ENCODE measurements at places on chromosomes 6 and 20.

GRCh38 chr20:63831646-63831992 is 555 bp upstream of the ZBTB46 start:
- H3K4me3 ChIP-seq, result no peak overlapping the region
- H3K27me3 ChIP-seq, result peaks cover 33% of the 10 kb centered on the region
- H3K36me3 ChIP-seq, result peaks cover 5% of the 10 kb centered on the region
- no peak overlapping the region for H3K27ac ChIP-seq
- DNase-seq, result no peak
- peaks cover 12% of the 10 kb centered on the region for H3K4me1 ChIP-seq

DNA sequence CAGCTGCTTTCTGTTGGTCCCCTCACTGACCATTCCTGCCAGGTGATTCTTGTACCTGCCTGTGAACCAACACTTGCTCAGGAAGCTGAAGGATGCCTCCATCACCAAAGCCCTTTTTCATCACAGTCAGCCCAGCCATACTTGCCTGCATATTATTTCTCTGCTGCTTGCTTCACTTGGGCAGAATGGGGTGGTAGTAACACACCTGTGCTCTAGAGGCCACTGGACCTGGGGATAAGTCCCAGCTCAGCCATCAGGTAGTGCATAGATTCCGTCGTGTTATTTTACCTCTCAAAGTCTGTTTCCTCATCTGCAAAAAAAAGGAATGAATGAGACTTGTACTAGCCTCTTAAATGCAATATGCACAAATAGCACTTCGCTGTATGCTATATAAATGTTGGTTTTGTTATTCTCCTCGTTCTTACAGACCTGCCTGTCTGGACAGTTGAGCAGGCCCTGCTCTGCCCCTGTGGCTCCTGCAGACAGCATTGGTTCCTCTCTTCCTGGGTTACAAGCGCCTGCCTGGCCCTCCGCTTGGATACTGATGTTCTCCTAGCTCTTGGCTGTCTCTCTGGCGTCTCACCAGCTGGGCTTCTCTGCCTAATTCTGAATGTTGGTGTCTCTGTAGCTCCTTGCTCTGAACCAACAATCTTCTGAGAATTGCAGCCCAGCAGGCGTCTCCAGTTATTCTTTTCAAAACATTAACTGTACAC is 151.8 kb downstream of the UNC5CL start:
- no peaks in the 10 kb centered on the region for H3K36me3 ChIP-seq
- H3K27ac ChIP-seq, result no peak overlapping the region
- DNase-seq, result no peak
- H3K4me1 ChIP-seq, result no peaks in the 10 kb centered on the region
- no peak overlapping the region for H3K4me3 ChIP-seq

GRCh38 chr6:36590237-36590636 is 3.9 kb upstream of the SRSF3 start:
- peaks cover 10% of the 10 kb centered on the region for H3K4me1 ChIP-seq
- no peak overlapping the region for H3K4me3 ChIP-seq
- H3K27me3 ChIP-seq, result no peaks in the 10 kb centered on the region

DNA sequence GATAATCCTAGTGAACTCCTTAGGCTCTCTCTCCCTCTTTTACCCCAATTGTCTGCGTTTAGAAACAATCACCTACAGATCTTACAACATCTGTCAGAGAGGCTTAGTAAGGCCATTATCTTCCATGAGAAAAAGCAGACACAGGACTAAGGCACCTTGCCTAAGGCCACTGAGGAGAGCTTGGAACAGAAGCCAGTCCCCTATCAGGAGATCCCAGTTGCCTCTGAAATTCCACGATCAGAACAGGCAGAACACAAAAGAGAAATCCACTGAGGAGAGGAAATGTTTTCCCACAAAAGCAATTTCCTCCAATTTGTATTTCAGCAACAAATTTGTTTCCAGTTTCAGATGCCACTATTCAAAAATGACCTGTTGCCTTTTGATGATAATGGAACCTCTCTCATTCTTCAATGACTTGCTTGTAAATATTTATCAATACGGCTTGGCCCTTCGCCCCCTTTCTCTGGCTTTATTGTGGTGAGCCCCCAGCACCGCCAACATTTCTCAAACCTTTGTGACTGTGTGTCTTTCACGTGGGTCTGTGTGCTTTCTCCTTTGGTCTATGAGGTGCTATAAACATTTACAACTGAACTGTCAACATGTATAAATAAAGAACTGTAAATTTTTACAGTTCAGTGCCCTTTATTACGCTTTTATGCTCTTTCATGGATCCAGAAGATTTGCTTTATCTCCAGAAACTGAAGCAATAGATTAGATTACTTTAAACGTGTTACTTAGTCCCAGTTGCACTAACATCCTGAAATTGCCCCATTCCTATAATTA is 187.8 kb upstream of the PHACTR1 start:
- peaks cover 11% of the 10 kb centered on the region for H3K27me3 ChIP-seq
- no peak for DNase-seq
- H3K4me3 ChIP-seq, result no peak overlapping the region

- H3K36me3 ChIP-seq, result no peaks in the 10 kb centered on the region
- H3K4me3 ChIP-seq, result no peak overlapping the region
- H3K4me1 ChIP-seq, result no peaks in the 10 kb centered on the region
- no peak for DNase-seq
- H3K27me3 ChIP-seq, result peaks cover 14% of the 10 kb centered on the region
- H3K27ac ChIP-seq, result no peak overlapping the region
Observed at GRCh38 chr6:170155464-170156196, 135.2 kb downstream of the DLL1 start.

- peak; percentile 29 for DNase-seq
- peaks cover 32% of the 10 kb centered on the region for H3K27me3 ChIP-seq
- H3K27ac ChIP-seq, result no peak overlapping the region
- H3K4me1 ChIP-seq, result peaks cover 5% of the 10 kb centered on the region
Observed at GRCh38 chr6:36839749-36840431, 646 bp upstream of the CPNE5 start.

GRCh38 chr6:49332781-49333180 is 130.3 kb downstream of the MMUT start:
- H3K27ac ChIP-seq, result no peak overlapping the region
- no peaks in the 10 kb centered on the region for H3K36me3 ChIP-seq
- H3K4me1 ChIP-seq, result no peaks in the 10 kb centered on the region
- no peaks in the 10 kb centered on the region for H3K27me3 ChIP-seq

DNA sequence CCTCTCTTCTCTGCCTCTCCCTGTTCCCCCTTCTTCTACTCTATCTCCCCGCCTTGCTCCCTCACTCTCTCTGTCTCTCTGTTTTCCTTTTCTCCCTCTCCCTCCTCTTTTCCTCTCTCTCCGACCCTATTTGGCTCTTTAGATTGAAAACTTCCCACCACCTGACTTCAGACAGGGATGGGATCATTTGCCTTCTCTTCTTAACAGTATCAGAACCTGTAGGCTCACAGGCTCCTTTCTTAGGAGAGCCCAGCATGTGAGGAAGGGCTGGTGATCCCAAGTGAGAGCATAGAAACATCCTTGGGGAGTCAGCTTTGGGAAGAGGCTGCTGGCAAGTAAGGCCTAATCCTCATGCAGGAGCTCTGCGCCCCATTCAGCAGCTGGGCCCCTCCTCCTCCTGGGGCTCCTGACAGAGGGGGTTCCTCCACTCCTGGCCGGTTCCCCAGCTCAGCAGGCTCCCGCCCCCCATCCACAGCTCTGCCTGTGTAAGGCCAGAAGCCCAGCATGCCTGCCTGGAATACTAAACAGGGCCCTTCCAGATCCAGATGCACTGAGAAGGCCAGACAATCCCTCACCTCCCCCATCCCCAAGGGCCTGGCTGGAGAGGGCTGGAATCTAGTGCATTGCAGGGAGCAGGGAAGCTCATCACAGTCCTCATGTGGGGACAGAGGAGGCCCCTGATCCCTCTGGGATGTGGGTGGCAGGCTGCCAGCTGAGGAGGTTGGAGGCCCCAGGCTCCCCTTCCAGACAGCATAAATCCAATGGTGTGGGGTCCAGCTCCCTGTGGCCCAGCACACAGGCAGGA is 93.4 kb downstream of the PTPRT start:
- no peak overlapping the region for H3K27ac ChIP-seq
- H3K27me3 ChIP-seq, result no peaks in the 10 kb centered on the region
- H3K36me3 ChIP-seq, result no peaks in the 10 kb centered on the region
- no peak for DNase-seq

DNA sequence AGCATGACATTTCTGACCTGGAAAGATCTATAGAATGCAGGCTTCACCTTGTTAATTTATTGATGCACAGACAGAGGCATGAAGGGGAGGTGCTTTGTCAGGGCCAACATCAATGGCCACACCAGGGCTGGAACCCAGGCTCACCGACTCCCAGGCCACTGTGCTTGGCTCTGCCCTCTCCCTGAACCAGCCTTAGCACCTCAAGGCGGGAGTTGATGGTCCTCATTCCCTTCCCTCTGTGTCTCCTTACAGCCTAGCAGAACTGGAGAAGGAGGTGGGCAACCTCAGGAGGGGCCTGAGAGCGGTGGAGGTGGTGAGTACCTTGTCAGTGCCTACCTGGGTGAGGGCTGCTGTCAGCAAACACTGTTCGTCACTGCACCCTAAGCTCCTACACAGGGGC is 35.6 kb downstream of the MOCS1 start:
- no peaks in the 10 kb centered on the region for H3K4me1 ChIP-seq
- no peaks in the 10 kb centered on the region for H3K36me3 ChIP-seq

DNA sequence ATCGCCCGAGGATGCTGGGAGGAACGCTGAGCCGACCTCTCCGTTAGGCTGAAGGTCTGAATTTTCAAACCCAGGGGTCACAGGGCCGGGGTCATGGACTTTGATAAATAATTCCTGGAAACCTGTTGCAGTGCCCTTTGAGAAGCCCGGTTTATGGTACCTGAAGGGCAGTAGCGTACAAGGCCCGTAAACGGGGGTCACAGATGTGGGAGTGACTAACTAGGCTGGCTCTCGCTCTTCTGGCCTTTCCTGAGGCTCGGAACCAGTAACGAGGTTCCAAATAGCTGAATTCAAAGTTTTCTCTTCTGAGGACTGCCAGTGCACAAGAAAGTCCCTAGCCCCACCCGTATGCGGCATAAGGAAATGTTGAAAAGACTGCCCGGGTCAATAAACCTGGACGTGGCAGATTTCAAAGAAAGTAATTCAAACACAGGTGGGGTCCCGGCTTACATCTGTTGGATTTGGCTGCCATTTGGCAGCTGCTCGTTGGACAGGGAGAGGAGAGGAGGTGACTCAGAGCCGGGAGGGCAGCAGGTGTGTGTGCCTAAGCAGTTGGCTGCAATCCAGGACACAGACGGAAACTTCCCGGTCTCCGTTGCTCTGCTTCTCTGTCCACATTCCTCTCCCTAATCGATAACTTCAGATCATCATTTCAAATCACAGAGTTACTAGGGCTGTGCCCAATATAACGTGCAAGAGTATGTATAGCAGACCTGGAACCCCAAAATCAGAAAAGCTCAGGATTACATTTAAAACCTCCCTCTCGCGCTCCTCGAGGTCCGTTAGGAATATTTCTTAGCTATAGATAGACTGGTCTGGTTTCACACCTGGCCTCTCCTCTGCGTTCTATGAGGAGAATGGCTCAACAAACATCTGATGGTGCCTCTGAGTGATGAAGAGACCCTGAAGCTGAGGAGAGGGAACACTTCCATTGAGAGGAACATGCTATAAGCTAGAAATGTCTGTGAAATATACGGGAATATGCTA is 765 bp upstream of the GMDS start:
- H3K4me3 ChIP-seq, result peak overlapping the region; percentile 90
- DNase-seq, result peak; percentile 25
- H3K36me3 ChIP-seq, result peaks cover 7% of the 10 kb centered on the region
- no peaks in the 10 kb centered on the region for H3K27me3 ChIP-seq
- H3K4me1 ChIP-seq, result peaks cover 56% of the 10 kb centered on the region
- peak overlapping the region; percentile 94 for H3K27ac ChIP-seq

DNA sequence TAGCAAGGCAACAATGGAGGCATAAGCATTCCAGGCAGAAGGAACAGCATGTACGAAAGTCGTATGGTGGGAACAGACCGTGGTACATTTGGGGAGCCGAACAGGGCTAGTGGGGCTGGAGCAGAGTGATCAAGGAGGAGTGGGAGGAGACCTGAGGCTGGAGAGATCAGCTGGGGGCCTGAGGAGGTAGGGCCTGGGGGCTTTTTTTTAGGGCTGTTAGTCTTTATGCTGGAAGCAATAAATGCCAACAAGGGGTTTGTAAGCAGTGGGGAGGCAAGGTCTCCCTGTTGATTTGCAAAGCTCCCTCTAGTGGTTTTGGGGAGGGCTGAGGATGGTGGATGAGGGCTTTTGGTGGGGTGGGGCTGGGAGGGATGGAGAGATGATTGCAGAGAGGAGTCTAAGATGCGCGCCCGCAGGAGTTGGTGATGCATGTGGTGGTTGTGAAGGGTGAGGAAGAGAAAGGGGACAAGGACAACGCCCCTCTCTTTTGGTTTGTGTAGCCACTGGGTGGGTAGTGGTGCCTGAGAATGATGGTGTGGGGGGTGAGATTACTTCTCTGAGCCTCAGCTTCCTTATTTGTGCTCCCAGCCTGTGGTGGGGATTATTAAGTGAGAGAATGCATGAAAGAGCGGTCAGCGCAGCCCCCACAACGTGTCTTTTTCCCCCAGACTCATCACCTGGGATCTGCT is 74.1 kb upstream of the TOX2 start:
- no peaks in the 10 kb centered on the region for H3K36me3 ChIP-seq
- H3K4me1 ChIP-seq, result peaks cover 60% of the 10 kb centered on the region
- H3K27ac ChIP-seq, result peak overlapping the region; percentile 56
- no peak overlapping the region for H3K4me3 ChIP-seq

DNA sequence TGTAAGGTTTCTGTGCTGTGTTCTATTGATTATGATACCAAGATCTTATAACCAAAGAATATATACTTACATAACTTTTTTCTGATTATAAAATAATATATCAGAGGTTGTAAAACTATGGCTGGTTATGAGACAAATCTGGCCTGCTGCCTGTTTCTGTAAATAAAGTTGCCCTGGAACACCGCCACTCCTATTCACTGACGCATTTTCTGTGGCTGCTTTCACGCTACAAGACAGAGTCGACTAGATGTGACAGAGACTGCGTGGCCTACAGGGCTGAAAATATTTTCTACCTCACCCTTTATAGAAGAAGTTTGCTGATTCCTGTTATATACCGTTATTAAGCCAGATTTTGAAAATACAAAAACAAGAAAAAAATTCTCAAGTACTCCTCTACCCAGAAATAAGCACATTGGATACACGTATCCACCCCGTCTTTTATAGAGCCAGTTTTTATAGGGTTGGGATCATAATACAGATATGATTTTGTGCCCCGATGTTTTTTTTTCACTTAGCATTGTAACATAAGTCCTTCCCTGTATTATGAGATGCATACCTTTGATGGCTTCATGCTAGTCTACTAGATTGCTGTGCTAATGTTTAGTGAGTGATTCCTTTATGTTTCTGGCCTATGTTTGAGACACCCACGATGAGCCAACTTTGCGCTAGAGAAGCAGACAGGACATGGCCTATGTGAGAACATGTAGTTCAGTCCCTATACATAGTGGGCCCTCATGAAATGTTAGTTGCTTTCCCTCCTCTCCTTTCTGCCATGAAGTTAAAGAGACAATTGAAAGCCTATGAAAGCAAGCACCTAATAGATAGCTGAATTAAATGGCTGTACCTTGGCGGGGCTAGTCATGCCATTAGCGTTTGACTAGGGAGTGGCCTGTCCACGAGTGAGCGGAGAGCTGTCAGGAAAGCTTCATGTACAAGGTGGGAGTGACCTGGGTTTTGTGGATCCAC is 98.1 kb upstream of the KCNK16 start:
- no peaks in the 10 kb centered on the region for H3K27me3 ChIP-seq
- H3K4me1 ChIP-seq, result no peaks in the 10 kb centered on the region
- no peak for DNase-seq
- no peaks in the 10 kb centered on the region for H3K36me3 ChIP-seq
- no peak overlapping the region for H3K27ac ChIP-seq

GRCh38 chr20:15930311-15931305 is 642.6 kb downstream of the KIF16B start:
- H3K36me3 ChIP-seq, result no peaks in the 10 kb centered on the region
- DNase-seq, result no peak
- no peak overlapping the region for H3K4me3 ChIP-seq
- no peaks in the 10 kb centered on the region for H3K4me1 ChIP-seq
